ENCODE measurements at places on chromosomes 11 and 22.
A peak's percentile ranks its signal among the peaks of the same experiment; 100 is the strongest.

- H3K4me3 ChIP-seq = no peak overlapping the region
- peak; percentile 50 for DNase-seq
Observed at GRCh38 chr22:43202756-43203410, 15.9 kb upstream of the TTLL12 start.

GRCh38 chr11:95229199-95229992 is 1.6 kb downstream of the SESN3 start:
- no peaks in the 10 kb centered on the region for H3K27me3 ChIP-seq
- H3K27ac ChIP-seq = peak overlapping the region; percentile 96
- no peak for DNase-seq
- H3K4me3 ChIP-seq = no peak overlapping the region
- H3K36me3 ChIP-seq = peaks cover 3% of the 10 kb centered on the region

GRCh38 chr11:33257160-33257896 is at the start of gene HIPK3:
HIPK3 (plus strand) TSS chr11:33257381.
- no peaks in the 10 kb centered on the region for H3K36me3 ChIP-seq
- peak within 1 kb of the TSS; percentile 100 for H3K27ac ChIP-seq
- no peaks in the 10 kb centered on the region for H3K27me3 ChIP-seq
- H3K4me3 ChIP-seq = peak within 1 kb of the TSS; percentile 96
- peak; percentile 94 for DNase-seq

DNA sequence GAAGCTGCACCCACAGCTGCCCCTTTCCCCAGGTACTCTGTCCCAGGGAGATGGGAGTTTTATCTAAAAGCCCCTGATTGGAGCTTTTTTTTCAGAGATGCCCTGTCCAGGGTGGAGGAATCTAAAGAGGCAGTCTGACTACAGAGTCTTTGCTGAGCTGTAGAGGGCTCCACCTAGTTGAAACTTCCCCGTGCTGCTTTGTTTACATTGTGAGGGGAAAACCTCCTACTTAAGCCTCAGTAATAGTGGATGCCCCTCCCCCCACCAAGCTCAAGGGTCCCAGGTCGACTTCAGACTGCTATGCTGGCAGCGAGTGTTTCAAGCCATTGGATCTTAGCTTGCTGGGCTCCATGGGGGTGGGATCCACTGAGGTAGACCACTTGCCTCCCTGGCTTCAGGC is 470.1 kb upstream of the LARGE1 start:
- H3K27me3 ChIP-seq = no peaks in the 10 kb centered on the region
- no peaks in the 10 kb centered on the region for H3K4me1 ChIP-seq
- peak; percentile 34 for DNase-seq

DNA sequence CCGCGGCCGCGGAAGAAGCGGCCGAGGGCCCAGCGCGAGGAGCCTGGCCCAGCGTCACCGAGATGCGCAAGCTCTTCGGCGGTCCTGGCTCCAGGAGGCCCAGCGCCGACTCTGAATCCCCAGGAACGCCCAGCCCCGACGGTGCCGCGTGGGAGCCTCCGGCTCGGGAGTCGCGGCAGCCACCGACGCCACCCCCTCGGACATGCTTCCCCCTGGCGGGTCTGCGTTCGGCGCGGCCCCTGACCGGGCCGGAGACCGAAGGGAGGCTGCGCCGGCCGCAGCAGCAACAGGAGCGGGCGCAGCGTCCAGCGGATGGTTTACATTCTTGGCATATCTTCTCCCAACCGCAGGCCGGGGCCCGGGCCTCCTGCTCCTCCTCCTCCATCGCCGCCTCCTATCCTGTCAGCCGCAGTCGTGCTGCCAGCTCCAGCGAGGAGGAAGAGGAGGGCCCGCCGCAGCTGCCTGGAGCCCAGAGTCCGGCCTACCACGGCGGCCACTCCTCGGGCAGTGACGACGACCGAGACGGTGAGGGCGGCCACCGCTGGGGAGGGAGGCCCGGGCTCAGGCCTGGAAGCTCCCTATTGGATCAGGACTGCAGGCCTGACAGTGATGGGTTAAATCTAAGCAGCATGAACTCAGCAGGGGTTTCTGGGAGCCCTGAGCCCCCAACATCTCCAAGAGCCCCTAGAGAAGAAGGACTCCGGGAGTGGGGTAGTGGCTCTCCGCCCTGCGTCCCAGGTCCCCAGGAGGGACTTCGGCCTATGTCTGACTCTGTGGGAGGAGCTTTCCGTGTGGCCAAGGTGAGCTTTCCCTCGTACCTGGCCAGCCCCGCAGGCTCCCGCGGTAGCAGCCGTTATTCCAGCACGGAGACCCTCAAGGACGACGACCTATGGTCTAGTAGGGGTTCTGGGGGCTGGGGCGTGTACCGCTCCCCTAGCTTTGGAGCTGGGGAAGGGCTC is 1.2 kb downstream of the ARHGEF17 start:
- H3K4me3 ChIP-seq = peak overlapping the region; percentile 86
- H3K36me3 ChIP-seq = peaks cover 6% of the 10 kb centered on the region
- peak; percentile 99 for DNase-seq
- no peaks in the 10 kb centered on the region for H3K27me3 ChIP-seq
- H3K4me1 ChIP-seq = peaks cover 54% of the 10 kb centered on the region

GRCh38 chr11:5679811-5680210 is 5.1 kb downstream of the TRIM5 start:
- peaks cover 29% of the 10 kb centered on the region for H3K36me3 ChIP-seq
- no peak overlapping the region for H3K4me3 ChIP-seq
- peaks cover 29% of the 10 kb centered on the region for H3K4me1 ChIP-seq
- no peaks in the 10 kb centered on the region for H3K27me3 ChIP-seq

DNA sequence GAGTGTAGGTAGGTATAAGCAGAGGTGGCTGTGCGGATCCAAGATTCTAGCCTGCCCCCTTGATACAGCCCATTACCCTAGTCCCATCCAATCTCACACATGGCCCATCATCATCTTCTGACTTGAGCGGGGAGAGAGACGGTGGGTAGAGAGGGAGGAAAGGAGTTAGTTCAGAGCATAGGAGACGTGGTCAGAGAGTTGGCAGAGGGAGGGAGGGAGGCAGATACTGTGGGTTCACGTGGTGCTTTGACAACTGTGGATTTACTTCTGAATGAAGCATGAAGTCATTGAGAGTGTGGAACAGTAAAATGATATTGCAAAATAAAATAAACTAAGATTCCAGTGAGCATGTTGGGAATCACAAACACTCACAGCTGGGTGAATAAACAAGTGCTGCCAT is 31.4 kb upstream of the VPREB1 start:
- no peaks in the 10 kb centered on the region for H3K36me3 ChIP-seq
- H3K4me3 ChIP-seq = no peak overlapping the region
- no peak for DNase-seq

GRCh38 chr11:10144954-10145353 is 149.1 kb downstream of the SBF2 start:
- no peak for DNase-seq
- peaks cover 15% of the 10 kb centered on the region for H3K4me1 ChIP-seq

DNA sequence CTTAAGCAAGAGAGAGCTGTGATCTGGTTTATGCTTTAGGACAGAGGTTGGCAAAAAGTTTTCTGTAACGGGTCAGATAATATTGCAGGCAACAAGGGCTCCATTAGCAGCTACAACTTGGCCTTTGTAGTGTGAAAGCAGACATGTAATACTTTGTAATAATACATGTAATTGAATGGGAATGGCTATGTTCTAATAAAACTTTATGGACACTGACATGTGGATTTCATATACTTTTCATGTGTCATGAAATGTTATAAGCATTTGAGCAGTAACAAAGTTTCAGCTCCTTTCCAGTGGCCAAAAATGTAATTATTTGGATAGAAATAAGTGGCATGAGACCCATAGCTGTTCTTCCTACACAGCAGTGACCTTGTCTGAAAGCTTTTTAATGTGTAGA is 3.1 kb downstream of the DYNC2H1 start:
- no peak overlapping the region for H3K27ac ChIP-seq
- no peak overlapping the region for H3K4me3 ChIP-seq
- no peak for DNase-seq
- H3K27me3 ChIP-seq = no peaks in the 10 kb centered on the region
- peaks cover 3% of the 10 kb centered on the region for H3K36me3 ChIP-seq

GRCh38 chr11:7353100-7353499 is 101.4 kb downstream of the SYT9 start:
- DNase-seq = no peak
- peaks cover 3% of the 10 kb centered on the region for H3K4me1 ChIP-seq

DNA sequence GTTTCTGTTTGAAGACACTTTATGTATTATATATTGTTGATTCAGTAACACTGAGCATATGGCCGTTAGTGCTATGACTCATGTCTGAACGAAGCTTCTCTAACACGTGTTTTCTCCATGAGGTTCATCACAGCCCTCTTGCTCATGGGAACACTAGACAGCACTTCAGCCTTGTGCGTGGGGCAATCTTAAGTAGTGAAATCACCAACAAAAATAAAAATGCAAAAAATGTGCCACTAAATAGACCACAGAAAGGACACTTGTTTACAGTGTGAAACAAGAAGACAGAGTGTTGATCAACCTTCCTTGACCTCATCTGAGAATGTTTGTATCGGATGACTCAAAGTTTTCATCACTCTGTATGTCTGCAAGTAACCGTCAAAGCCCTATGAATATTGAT is 94.5 kb downstream of the FDX1 start:
- no peak overlapping the region for H3K27ac ChIP-seq
- DNase-seq = no peak
- peaks cover under 1% of the 10 kb centered on the region for H3K4me1 ChIP-seq
- H3K4me3 ChIP-seq = no peak overlapping the region
- H3K36me3 ChIP-seq = peaks cover 4% of the 10 kb centered on the region
- H3K27me3 ChIP-seq = no peaks in the 10 kb centered on the region

DNA sequence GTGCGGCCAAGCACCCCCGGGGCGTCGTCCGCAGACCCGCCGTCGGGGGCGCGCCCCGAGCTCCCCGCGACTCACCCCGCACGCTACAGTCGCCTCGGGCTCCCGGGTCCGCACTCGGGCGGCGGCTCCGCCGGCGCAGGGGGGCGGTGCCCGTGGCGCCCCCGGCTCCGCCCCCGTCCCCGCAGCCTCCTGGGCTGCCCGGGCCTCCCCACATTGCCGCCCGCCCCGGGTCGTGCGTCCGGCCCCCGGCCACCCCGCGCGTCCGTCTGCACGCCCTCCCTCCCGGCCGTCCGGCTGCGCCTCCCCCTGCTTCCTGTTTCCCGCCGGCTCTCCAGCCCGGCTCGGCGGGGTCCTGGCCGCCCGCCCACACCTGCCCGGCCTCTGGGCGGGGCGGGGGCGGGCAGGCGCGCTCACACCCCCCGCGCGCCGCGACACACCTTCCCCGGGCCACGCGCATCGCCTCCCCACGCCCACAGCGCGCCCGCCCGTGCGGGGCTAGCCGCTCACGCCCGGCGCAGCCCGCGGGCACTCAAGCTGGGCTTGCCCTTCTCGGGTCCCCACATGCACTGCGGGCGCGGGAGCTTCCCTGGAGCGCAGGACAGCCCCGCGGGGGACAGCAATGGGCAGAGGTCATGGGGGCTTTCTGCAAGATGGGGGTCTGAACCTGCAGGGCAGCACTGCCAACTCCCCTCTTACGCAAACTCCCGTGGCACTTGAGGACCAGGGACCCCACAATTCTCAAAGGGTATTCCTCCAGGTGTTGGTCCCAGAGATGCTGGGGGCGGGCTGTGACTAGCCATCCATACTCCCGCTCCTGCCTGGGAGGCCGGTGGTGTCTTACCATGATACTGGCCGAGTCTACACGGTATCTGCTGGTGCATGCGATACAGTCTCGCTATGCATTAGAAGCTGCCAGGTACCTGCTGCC is at the start of gene CARD10:
Gene CARD10, minus strand, starts transcription at position 148 of the 928 bp plus-strand sequence. CDS start 215 bp downstream, outside the sequence.
- H3K4me1 ChIP-seq = peaks cover 19% of the 10 kb centered on the region
- peak within 1 kb of the TSS; percentile 78 for H3K4me3 ChIP-seq
- no peaks in the 10 kb centered on the region for H3K27me3 ChIP-seq

DNA sequence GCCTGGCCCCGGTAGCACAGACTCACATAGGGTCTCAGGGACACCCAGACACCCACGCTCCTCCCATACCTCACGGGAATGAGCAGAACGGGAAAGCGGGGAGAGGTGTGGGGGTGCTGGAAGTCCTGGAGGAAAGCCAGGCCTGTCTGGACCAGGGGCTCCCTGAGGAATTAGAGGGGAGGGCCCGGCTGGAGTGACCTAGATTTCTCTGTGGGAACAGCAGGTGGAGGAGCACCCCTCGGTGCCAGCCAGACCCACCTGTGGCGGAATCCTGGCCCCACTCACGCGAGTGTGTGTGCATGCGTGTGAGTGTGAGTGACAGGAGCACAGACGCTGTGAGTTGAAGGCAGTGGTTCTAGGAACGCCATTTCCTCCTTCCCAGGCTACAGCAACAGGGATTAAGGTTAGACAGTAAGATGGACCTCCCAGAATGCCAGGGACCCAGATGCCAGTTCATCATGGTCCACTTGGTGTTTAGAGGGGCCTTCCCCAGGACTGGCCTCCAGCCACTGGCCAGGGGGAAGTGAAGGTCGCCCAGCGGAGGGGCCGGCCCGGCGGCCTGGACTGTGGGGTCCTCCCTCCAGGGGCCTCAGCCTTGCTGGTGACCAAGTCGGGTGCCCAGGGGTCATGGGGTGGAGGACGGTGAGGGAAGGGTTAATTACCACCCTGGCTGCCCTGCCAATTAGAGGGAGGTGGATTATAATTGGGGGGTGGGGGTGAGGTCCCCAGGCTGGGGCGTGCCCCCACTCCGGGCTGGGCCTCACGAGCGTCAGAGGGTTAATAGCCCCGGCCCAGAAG is 1.0 kb downstream of the PKP3 start:
- no peaks in the 10 kb centered on the region for H3K36me3 ChIP-seq
- no peak overlapping the region for H3K27ac ChIP-seq
- DNase-seq = no peak
- no peak overlapping the region for H3K4me3 ChIP-seq

GRCh38 chr11:76589964-76590950 is 80.3 kb downstream of the LRRC32 start:
- no peak overlapping the region for H3K4me3 ChIP-seq
- DNase-seq = no peak
- H3K27me3 ChIP-seq = no peaks in the 10 kb centered on the region
- H3K36me3 ChIP-seq = no peaks in the 10 kb centered on the region
- peaks cover 20% of the 10 kb centered on the region for H3K4me1 ChIP-seq

- no peak overlapping the region for H3K4me3 ChIP-seq
- H3K36me3 ChIP-seq = peaks cover 5% of the 10 kb centered on the region
- no peaks in the 10 kb centered on the region for H3K27me3 ChIP-seq
Observed at GRCh38 chr11:83036701-83037100, 35.0 kb downstream of the RAB30 start.

DNA sequence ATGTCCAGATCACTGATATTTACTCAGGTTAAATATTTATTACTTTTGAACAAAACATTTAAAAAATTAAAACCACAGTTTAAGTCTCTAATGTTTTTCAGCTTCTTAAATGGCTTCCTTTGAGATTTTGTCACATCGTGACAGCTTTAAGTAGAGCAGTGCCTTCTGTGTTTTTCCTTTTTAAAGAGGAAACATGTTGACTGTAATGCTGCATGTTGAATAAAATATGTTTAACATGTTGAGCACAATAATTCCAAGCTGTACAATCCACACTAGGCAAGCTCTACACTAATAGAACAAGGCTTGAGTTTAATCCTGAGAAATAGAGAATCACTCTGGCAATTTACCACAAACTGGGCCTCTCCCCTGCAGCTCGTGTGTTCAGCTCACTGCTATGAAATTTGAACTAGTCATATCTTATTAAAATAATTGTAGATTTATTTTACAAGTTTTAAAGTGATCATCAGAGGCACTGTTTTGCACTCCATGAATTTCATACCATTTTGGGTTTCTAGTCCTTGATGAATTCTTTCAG is 368.3 kb downstream of the SOX6 start:
- DNase-seq = no peak
- peak overlapping the region; percentile 2 for H3K27ac ChIP-seq
- peaks cover 46% of the 10 kb centered on the region for H3K4me1 ChIP-seq
- no peaks in the 10 kb centered on the region for H3K27me3 ChIP-seq
- H3K36me3 ChIP-seq = peaks cover 3% of the 10 kb centered on the region
